ENCODE measurements at places on chromosomes 2 and 18. TPM values are rescaled to one million over a fixed set of nuclear protein-coding genes. Genes with fewer than 3 reads are reported as not detected.

The CNDP1 gene
- total RNA-seq: not detected

The ALPP gene
- total RNA-seq: not detected

The TMEM247 gene
- total RNA-seq: not detected

The PROM2 gene
- 0.30 TPM for total RNA-seq

The MOCOS gene
- total RNA-seq: 0.14 TPM

The ANKRD30B gene
- total RNA-seq: not detected

The HAAO gene
- 0.33 TPM for total RNA-seq

The MALL gene
- 0.35 TPM for total RNA-seq

The COL3A1 gene
- not detected for total RNA-seq

All from activated naive CD8-positive, alpha-beta T cell treated with anti-CD3 and anti-CD28 coated beads for 36 hours (primary cell).